ENCODE measurements at places on chromosomes 16 and 17.

- no peak for DNase-seq
Observed at GRCh38 chr16:1458336-1458976, 14.1 kb upstream of the CCDC154 start.

- no peak for DNase-seq
Observed at GRCh38 chr16:79154086-79154485, 446.5 kb downstream of the MAF start.

DNA sequence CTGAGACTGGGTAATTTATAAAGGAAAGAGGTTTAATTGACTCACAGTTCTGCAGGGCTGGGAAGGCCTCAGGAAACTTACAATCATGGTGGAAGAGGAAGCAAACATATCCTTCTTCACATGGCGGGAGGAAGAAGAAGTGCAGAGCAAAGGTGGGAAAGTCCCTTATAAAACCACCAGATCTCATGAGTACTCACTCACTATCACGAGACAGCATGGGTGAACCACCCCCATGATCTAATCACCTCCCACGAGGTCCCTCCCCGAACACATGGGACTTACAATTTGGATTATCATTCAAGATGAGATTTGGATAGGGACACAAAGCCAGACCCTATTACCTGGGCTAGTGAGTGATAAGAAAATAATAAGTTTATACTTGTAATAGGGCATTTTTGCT, 70.6 kb upstream of the HS3ST2 start:
- no peak for DNase-seq

GRCh38 chr16:52422307-52422706, 124.6 kb downstream of the TOX3 start:
- no peak for DNase-seq

- DNase-seq = no peak
Observed at GRCh38 chr16:1144476-1145382, 8.2 kb upstream of the CACNA1H start.

GRCh38 chr16:54446639-54447038, 160.1 kb upstream of the IRX3 start:
- no peak for DNase-seq

DNA sequence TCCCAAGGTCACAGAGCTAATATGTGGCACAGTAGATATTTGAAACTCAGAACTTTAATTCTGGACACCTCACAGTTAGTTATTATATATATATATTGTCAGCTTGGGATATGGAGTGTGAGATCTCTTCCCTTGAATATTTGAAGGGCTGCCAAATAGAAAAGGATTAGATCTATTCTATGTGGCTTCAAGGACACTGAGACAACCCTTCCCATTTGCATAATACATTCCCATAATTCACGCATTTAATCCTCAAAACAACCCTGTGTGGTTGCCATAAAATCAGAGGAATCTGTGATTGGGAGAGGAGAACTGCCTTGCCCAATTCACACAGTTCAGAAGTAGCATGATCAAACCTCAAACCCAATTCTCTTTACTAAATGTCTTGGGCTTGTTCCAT, 365.8 kb upstream of the DYNLRB2 start:
- DNase-seq = no peak

GRCh38 chr17:34837876-34838478, 123.3 kb downstream of the CCT6B start:
- DNase-seq = no peak

- no peak for DNase-seq
Observed at GRCh38 chr17:19579192-19579761, 45.6 kb downstream of the SLC47A1 start.

GRCh38 chr17:3603119-3603869, 5.9 kb downstream of the TRPV1 start:
- DNase-seq = no peak

DNA sequence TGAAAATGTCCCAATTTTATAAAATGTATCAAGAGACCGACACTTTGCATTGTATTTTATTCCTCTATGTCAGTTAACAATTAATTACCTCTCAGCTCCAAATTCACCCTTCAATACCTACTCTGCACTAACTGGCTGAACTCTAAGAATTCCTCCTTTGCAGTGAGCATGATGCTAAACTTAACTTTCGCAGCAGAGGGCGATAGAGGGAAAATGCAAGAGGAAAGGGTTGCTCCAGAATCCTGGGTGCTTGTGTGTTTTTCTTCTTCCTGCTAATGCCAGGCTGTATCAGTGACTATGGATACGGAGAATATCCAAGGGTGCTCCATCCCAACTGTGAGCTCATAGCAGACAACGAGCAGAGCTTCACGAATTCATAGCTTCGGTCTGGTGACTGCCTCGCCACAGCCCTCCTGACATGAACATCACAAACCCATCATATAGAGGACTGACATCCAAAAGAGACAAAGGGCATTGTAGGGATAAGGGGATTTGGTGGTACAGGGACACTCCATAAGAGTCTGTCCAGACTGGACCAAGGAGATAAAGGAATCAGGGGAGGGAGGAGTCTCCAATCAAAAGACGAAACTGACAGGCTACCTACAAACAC, 172.9 kb downstream of the STX8 start:
- DNase-seq = no peak

DNA sequence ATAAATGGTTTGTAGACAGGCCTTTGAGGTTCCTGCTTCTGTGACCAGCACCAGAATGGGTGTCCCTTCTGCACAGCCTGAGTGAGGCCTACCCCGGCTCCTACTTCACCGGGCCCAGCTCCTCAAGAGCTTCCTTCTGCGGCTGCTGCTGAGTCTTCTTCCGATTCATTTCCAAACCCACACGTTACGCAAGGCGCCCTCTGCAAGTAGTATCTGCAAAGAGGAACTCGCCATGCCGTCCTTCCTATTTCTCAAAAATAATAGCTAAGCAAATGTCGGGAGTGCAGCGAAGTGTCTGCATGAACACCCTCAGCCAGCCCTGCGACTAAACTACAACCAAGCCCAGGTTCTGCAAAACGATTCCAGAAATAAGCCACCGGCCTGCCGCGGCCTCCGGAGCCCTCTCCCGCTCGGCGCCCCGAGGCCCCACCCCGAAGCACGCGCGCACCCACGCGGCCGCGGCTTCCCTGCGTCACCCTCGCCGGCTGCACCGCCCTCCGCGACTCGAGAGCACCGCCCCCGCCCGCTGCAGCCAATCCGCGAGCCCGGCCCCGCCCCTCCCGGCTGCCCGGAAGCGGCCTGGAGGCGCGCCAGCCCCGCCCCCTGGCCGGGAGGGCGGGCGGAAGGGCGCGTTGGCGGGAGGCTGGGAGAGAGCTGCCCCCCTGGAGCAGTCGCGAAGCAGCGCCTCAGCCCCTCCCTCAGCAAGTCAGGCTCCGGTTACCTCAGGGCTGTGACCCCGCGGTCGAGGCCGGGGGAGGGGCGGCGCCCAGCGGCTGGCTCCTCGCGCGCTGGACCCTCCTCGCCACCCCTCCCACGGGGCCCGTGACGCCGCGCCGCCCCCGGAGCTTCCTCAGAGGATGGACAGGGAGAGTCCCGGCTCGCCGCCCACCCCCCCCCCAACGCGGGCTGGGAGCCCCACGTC, 8.3 kb downstream of the MNT start:
- DNase-seq = peak; percentile 79

- DNase-seq = no peak
Observed at GRCh38 chr17:73478768-73479424, 165.3 kb downstream of the SDK2 start.

- DNase-seq = no peak
Observed at GRCh38 chr17:40443988-40444899, 994 bp downstream of the IGFBP4 start.

DNA sequence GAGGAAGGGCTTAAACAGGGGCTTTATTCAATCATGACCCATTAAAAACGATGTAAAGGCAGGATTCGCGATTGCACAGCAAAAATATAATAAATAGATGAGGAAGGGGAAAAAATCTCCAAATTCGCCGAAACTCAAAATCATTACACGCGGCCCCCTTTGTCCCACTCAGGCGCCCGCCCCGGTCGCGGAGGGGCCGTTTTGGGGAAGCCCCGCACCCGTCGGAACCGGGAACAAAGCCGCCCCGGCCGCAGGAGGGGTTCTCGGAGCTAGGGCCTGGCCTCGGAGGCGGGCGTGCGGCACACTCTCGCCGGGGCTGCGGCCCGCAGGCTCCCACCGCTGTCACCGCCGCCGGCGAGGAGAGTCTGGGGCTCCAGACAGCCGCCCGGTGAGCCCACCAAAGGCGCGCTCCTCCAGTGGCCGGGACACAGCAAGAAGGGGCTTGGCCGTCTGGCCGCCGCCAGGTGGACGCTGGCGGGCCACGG, 521 bp downstream of the C16orf87 start:
- no peak for DNase-seq

GRCh38 chr17:40730970-40731369, 24.2 kb downstream of the KRT25 start:
- DNase-seq = no peak

DNA sequence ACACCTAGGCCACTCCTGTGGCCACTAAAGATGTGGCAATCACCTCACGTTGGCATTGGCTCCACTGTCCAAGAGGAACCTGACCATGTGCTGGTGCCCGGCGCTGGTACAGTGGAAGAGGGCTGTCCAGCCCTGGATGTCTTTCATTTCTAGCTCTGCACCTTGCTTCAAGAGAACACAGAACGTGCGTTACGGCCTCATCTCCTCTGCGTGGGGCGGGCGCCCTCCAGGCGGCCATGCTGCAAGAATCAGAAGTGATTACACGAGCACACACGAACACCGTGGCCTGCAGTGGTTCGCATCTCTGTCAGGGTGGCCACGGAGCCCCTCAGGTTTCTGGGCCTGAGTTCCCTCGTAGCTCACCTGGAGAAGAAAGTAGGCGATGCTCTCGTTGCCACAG, 7.5 kb downstream of the ANKS3 start:
- no peak for DNase-seq

- DNase-seq = no peak
Observed at GRCh38 chr16:85170590-85171003, 58.3 kb upstream of the CIBAR2 start.

GRCh38 chr16:881219-882097, 80.9 kb upstream of the GNG13 start:
- no peak for DNase-seq

DNA sequence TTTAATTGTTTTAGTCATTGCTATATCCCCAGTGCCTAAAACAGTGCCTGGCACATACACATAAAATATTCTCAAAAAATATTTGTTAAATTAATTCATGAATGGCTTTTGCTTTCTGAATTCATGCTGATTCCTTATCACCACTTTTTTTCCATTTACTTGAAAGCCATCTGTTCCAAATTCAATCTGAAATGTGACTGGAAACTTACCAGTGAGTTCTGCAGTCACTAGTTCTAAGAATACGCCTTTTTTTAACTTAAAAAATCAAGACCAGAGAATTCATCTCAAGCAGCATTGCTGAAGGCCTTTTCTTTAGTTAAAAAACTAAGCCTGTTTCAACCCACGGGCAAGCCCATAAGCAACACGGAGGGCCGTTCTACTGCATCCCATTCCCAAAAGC, 114.0 kb upstream of the ERCC4 start:
- no peak for DNase-seq

DNA sequence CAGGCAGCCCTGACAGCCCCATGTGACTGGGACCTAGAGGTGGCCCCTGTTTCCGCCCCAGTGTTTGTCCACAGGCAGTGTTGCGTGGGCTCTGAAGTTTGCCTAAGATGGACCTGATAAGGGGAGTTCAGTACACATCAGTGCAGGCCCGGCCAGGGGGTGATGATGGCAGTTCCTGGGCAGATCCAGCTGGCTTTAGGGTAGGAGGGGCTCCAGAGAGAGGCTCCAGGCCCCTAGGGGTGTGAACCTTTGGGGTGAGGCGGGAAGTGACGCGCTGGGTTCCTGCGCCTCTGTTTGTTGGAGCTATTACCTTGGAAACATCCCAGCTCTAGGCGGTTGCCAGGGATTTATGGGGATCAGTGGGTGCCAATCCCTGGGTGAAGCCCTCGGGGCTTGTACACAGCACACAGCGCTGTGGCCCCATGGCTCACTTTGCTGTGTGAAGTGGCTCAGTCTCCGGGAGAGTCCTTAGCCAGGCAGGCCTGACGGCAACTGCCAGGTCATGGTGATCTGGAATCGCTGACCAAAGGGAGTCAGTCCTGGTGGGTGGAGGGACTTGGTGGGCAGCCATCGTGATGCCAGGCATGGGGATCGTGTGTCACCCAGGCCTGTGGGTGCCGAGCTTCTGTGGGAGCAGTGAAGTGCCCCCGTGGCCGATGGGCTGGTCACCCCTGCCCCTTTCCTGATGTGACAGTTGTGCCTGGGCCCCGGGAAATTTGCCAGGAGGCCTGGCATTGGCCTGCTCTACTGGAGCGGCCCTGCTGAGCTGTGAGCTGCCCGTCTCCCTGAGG, 146.1 kb downstream of the SEC14L1 start:
- DNase-seq = no peak

DNA sequence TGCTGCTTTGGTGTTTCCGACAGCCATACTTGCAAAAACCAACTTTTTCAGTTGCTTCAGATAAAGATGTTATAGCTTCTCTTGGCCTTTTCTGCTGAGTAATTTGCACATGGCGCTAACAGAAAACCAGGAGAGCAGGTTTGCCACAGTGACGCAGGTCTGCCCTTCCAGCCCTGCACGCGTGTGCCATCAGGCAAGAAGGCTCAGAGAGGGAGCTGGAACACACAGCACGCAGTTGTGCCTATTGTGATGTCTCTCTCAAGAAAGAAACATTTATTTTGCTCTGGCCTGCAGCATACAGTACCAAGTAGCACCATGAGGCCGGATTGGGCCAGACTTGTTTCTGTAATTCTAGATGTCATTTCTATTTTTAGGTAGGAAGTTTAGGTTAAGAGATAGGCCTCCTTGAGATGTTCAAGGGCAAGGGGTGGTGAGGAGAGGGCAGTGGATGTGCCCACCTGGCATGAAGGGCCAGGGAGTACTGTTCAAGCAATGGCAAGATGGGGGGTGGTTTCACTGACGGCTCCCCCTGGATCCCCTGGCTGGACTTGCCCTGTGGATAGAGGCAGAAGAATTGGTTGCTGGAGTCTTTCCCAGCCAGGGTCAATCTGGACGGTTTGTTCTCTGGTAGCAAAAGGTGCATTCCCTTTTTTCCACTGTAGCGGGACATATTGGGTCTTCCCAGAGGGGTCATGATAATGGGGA, 1.9 kb downstream of the CBX2 start:
- no peak for DNase-seq

DNA sequence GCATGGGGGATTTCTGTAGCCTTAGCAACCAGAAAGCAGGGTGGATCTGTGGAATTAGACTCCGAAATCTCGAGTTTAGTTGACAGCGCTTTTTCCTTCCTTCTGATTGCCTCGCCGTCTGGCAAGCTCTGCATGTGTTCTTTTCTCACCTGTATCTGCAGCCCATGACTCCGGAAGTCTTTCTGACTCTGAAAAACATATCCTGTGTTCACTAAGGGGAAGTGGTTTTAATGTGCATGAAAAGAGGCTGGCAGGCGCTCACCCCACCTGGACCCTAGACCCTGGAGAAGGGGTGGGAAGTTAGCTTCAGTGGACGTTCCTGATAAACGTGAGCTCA, 158.5 kb downstream of the RPTOR start:
- no peak for DNase-seq

Measured in AML-193 (cell line).